T-cell (primary cell): ENCODE measurements at places on chromosomes 6 and 20.

DNA sequence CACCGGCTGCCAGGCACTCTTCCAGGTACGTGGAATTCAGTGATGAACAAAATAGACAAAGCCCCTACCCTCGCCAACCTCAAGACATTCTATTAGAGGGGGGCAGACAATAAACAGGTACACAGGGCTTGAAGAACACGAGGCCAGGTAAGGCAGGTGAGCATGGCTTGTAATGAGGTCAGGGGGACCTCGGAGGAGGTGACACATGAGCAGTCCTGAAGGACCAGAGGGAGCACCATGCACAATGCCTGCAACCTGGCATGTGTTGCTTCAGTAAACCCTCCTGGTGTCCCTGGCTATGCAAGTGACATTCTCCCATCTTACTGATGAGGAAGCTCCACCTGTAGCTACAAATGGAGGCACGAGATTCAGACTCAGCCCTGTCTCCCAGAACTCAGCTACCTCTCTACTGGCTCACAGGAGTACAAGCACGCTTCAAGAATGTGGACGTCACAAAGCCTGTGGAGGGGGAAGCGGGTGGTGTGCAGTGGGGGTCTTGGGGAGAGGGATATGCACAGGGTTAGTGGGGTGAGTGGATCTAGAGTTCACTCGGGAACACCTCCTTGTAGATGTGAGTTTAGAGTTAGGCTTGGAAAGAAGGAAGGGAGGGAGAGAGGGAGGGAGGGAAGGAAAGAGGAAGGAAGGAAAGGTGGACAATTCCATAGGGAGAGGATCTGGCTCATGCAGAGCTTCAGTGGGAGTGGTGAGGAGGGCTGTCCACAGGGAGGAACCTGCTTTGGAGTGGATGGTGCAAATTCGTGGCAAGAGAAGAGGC lies 7.6 kb upstream of the MAPK13 start:
- H3K4me3 ChIP-seq = no peak overlapping the region

- H3K36me3 ChIP-seq = no peaks in the 10 kb centered on the region
- no peak overlapping the region for H3K4me3 ChIP-seq
- no peak overlapping the region for H3K27ac ChIP-seq
- H3K27me3 ChIP-seq = no peaks in the 10 kb centered on the region
Measured at GRCh38 chr6:21826023-21826422, 232.5 kb downstream of the SOX4 start.

- no peak overlapping the region for H3K27ac ChIP-seq
- no peak overlapping the region for H3K4me3 ChIP-seq
- H3K4me1 ChIP-seq = no peaks in the 10 kb centered on the region
Measured at GRCh38 chr20:4601630-4602296, 119.9 kb upstream of the PRND start.

DNA sequence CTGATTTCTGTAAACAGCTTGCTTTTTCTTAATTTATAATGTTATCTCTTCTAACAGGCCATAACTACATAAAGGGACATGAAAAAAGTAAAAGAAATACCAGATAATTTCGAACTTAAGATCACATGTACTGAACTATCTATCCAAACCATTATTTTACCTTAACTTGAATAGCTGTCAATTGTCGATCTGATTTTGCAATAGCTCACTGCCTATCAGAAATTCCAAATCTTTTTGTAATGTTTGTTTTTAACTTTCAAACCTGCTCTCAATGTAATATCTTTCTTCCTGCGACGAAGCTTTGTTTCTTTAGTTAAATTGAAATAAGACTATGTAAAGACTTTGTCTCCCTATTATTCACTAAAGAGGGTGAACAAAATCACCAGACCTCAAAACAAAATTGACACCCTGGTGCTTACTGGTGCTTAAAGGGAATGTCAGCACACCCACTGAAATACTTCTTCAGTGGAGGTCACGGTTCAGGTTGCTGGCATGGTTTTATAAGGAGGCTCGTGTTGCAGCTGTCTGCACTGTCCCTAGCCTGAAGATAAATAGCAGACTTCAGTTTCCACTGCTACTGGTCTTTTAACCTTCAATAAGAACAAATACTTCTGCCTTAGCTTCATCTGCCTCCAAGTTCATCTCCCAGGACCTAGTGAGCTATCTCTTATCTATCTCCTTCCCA lies 117.5 kb upstream of the QKI start:
- H3K27me3 ChIP-seq = no peaks in the 10 kb centered on the region
- no peak overlapping the region for H3K4me3 ChIP-seq
- no peak overlapping the region for H3K27ac ChIP-seq
- DNase-seq = no peak

DNA sequence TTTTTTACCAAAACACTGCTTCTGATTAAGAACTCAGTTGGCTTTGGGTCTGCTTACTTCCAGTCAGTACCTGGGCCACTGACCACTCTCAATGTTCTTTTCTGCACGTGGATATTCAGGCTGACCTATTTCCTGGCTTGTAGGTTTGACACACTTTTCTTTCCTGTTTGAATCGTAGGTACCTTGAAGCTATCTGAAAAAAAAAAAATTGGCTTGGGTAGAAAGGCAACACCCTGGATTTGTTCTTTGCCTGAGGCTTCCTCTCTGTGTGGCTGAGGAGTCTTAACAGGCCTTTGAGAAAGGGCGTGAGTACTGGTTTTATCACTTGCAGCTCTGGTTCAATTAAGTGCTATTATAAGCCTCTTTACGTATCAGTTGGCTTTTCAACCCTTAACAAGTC lies 60.6 kb upstream of the IL20RA start:
- no peaks in the 10 kb centered on the region for H3K4me1 ChIP-seq
- no peak overlapping the region for H3K4me3 ChIP-seq
- H3K27ac ChIP-seq = peak overlapping the region; percentile 29
- H3K36me3 ChIP-seq = no peaks in the 10 kb centered on the region
- H3K27me3 ChIP-seq = no peaks in the 10 kb centered on the region
- no peak for DNase-seq

GRCh38 chr6:148438632-148439031 lies 96.0 kb downstream of the SASH1 start:
- no peak overlapping the region for H3K27ac ChIP-seq
- no peaks in the 10 kb centered on the region for H3K4me1 ChIP-seq
- DNase-seq = no peak
- no peak overlapping the region for H3K4me3 ChIP-seq

GRCh38 chr20:43188234-43188653 lies 1.5 kb downstream of the PTPRT start:
- no peak for DNase-seq
- H3K36me3 ChIP-seq = no peaks in the 10 kb centered on the region
- H3K4me1 ChIP-seq = no peaks in the 10 kb centered on the region
- peaks cover 43% of the 10 kb centered on the region for H3K27me3 ChIP-seq
- H3K4me3 ChIP-seq = no peak overlapping the region

DNA sequence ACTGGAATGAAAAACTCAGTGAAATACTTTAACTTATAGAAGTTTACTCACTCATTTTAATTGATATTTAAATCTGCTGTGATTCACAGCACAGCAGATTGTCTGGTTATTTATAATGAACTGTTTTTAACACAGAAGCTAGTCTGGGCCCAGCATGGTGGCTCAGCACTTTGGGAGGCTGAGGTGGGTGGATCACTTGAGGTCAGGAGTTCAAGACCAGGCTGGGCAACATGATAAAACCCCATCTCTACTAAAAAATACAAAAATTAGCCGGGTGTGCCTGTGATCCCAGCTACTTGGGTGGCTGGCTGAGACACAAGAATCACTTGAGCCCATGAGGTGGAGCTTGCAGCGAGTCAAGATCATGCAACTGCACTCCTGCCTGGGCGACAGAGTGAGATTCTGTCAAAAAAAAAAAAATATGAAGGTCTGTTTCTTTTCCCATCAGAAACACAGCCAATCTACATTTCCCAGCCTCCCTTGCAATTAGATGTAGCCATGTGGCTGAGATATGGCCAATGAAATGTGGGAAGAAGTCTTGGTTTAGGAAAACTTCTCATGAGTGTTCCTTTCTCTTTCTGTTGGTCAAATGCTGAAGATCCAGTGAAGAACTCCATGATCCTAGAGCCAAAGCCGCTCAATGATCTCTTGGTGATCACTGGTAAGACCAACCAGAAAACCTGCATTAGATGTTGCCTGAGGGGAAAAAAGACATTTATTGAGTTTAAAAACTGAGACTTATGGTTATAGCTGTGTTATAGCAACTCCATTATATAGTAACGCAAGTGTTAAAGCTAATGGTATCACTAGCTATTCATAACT lies 31.3 kb upstream of the BTN3A2 start:
- no peak for DNase-seq

DNA sequence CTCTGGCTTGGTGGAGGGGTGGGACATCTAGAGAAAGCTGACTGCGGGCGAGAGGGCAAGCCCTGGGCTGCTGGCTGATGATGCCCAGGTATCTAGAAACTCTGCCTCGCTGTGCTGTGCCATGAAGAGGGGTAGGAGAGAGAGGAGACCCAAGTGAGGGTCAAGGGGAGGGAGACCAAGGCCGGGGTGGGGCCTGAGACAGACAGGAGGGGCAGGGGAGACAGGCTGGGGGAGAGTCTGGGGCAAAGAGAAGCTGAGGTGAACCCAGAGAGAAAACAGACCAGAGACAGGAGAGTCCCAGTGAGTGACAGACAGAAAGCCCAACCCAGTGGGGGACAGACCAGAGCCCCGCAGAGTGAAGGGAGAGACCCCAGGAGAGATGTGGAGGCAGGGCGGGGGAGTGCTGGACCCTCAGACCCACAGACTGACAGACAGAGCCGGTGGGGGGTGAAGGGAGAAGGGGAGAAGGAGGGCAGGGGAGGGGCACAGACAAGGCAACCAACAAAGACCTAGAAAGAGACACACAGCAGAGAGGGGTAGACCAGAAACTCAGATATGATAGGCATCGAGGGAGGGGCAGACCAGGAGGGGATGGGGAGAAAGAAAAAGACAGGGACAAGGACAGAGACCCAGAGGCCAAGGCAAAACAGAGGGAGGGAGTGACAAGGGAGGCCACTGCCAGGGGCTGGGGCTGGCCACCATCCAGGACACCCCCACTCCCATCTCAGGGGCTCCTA lies 5.9 kb downstream of the TEAD3 start:
- no peaks in the 10 kb centered on the region for H3K36me3 ChIP-seq
- no peaks in the 10 kb centered on the region for H3K4me1 ChIP-seq
- DNase-seq = no peak
- H3K27ac ChIP-seq = no peak overlapping the region
- H3K4me3 ChIP-seq = no peak overlapping the region

DNA sequence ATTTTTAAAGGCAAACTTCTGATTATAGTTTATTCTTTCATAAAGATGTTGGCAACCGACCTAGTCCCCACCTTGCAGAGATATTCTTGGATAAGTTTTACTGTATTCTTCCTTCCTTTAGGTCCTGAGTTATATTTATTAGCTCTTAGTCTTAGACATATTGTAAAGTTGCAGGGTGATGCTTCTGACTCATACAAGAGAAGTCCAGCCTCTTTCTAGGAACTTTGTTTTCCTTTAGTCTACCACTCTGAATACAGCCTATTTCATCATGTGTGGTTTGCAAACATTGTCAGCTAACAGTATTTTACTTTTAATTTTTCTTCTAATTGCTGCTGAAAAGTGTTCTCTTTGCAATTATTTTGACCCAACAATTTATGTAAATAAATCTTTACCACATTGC lies 686.7 kb downstream of the COL12A1 start:
- no peak for DNase-seq
- no peak overlapping the region for H3K27ac ChIP-seq
- H3K36me3 ChIP-seq = no peaks in the 10 kb centered on the region
- H3K27me3 ChIP-seq = no peaks in the 10 kb centered on the region
- no peak overlapping the region for H3K4me3 ChIP-seq
- no peaks in the 10 kb centered on the region for H3K4me1 ChIP-seq

DNA sequence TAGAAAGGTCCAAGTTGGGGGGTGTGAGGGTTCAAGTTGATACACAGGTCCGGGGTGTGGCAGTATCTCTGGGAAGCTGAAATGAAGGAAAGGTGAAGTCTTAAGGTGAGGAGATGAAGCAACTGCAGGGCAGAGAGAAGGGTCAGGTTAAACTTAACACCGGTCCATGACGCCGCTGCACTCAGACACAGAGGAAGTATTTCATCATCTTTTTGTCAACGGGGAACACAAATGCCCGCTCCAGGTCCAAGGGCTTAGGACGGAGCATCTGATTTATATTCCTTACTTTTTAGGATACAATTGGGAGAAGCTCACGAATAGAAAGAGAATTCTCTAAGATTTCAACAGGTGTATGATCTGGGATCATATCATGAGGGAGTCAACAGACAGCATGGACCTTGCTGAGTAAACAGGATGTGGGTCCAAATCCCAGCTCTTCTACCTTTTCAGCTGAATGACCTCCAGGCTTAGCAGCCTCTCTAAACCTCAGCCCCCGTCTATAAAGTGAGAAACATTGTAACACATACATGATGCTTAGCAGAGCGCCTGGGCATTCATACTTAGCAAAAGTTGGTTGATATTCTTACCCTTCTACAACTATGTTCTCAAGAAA lies 197.5 kb downstream of the ATXN1 start:
- H3K4me1 ChIP-seq = no peaks in the 10 kb centered on the region
- H3K27me3 ChIP-seq = no peaks in the 10 kb centered on the region
- H3K36me3 ChIP-seq = no peaks in the 10 kb centered on the region
- no peak overlapping the region for H3K4me3 ChIP-seq

GRCh38 chr6:157961832-157962575 lies 19.7 kb upstream of the SYNJ2 start:
- peak overlapping the region; percentile 4 for H3K4me3 ChIP-seq
- H3K27ac ChIP-seq = no peak overlapping the region
- H3K36me3 ChIP-seq = no peaks in the 10 kb centered on the region
- H3K4me1 ChIP-seq = peaks cover 10% of the 10 kb centered on the region
- peaks cover 6% of the 10 kb centered on the region for H3K27me3 ChIP-seq

- H3K4me1 ChIP-seq = no peaks in the 10 kb centered on the region
- H3K27me3 ChIP-seq = no peaks in the 10 kb centered on the region
- DNase-seq = no peak
- no peaks in the 10 kb centered on the region for H3K36me3 ChIP-seq
- no peak overlapping the region for H3K4me3 ChIP-seq
Measured at GRCh38 chr6:82040405-82041221, 206.9 kb downstream of the IBTK start.

DNA sequence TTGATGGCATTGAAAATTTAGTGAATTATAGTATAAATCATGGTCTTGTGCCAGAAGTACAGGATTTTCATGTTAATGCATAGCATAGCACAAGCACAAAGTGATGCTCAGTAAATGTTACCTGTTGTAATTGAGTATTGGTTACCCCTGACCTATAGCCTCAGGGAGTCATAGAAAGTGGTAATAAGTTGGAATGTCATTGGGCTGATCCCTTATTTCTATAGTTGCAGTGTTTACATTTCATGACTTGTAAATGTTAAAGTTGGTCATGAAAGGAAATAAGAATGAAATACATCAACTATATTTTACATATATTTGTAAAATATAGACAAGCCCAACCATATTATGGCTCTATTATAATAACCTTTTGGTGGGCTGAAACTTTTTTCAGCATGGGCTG lies 7.0 kb downstream of the RWDD1 start:
- H3K4me1 ChIP-seq = no peaks in the 10 kb centered on the region
- no peaks in the 10 kb centered on the region for H3K36me3 ChIP-seq
- H3K4me3 ChIP-seq = no peak overlapping the region
- H3K27ac ChIP-seq = no peak overlapping the region

GRCh38 chr20:14142171-14142570 lies 146.9 kb downstream of the MACROD2 start:
- no peak overlapping the region for H3K4me3 ChIP-seq
- DNase-seq = no peak
- no peaks in the 10 kb centered on the region for H3K36me3 ChIP-seq
- H3K4me1 ChIP-seq = no peaks in the 10 kb centered on the region
